DMS153 (cell line): ENCODE measurements at places on chromosomes 16 and 17.
A peak's percentile ranks its signal among the peaks of the same experiment; 100 is the strongest.

DNA sequence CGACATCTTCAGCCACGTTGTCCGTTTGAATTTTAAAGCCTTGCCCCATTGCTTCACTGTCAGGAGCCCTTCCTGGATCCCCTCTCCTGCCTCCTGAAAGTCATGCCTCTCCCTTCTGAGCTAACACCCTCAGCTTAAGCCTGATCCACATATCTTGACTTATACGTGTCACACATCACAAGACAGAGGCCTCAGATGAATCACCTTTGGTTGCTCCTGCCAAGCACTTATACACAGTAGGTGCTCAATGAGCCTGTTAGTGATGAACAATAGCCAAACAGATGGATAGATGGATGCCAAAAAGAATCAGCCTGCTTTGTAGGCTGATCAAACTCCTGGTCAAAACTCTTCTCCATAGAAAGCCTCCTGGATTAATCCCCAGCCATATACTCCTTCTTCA is 31.8 kb downstream of the PITPNM3 start:
- no peak for DNase-seq

DNA sequence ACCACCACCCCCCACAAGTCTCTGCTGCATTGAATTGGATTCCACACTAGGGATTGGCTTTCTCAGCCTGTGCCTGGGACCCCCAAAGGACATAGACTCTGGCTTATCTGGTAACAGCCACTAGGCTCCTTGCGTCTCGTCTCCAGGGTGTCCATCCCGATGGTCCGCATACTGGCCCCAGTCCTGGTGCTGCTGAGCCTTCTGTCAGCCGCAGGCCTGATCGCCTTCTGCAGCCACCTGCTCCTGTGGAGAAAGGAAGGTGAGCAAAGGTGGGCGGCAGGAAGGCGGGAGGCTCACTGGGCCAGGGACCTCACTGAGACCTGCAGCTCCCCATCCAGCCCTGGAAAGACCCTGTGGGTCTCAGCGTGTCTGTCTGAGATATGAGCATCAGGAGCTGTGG is 8.1 kb downstream of the CD300LG start:
- DNase-seq, result no peak

DNA sequence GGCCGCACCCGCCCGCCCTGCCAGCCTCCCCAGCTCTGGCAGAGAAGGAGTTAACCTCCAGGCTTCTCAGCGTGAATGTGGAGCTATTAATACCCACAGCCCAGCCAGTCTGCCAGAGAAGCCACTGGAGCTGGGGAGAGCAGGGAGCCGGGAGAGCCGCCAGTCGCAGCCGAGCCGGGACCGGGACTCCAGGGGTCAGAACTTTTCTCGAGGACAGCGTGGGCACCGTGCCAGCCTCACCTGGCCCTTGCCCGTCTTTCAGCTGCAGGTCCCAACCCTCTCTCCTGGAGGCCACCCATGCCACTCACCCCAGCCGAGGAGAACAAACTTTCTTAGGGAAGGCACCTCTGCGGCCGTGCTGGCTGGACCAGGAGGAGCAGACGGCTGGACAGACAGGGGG is 33.8 kb upstream of the SBK1 start:
- DNase-seq, result no peak

- no peak for DNase-seq
Measured at GRCh38 chr16:54936979-54937670, 6.5 kb downstream of the IRX5 start.

- DNase-seq, result no peak
Measured at GRCh38 chr16:69532641-69533455, 32.9 kb upstream of the NFAT5 start.

DNA sequence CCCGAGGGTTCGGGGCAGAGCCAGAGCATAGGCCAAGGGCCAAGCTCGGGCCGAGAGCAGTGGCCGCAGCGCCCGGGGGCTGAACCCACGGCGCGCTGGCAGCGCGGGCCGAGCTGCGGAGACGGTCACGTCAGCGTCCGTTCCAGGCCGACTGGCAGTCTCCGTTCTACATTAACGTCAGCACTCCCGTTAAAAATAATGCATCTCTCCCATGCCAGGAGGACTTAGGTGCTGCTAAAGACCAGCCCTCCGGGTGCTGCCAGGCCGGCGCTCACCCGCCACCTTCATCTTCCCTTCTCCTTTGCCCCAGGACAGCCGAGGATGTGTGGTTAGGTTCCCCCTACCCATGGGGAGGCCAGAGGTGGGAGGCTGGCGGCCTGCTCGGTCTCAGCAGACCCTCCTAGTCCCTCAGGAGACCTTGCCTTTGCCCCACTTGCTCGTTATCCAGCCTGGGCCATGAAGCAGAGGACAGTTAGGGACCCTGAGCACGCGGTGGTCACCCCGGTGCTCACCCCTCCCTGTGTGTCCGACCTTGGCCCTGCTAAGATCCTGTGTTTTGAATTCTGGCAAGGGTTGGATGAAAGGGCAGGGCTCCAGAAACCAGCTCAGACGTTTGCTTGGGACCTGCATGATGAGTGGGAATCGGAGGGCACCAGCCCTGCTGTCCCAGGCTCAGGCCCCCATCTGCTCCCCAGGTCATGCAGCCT is 572 bp downstream of the MPG start:
- no peak for DNase-seq

GRCh38 chr17:51595826-51596398 is 335.6 kb downstream of the UTP18 start:
- DNase-seq, result no peak

DNA sequence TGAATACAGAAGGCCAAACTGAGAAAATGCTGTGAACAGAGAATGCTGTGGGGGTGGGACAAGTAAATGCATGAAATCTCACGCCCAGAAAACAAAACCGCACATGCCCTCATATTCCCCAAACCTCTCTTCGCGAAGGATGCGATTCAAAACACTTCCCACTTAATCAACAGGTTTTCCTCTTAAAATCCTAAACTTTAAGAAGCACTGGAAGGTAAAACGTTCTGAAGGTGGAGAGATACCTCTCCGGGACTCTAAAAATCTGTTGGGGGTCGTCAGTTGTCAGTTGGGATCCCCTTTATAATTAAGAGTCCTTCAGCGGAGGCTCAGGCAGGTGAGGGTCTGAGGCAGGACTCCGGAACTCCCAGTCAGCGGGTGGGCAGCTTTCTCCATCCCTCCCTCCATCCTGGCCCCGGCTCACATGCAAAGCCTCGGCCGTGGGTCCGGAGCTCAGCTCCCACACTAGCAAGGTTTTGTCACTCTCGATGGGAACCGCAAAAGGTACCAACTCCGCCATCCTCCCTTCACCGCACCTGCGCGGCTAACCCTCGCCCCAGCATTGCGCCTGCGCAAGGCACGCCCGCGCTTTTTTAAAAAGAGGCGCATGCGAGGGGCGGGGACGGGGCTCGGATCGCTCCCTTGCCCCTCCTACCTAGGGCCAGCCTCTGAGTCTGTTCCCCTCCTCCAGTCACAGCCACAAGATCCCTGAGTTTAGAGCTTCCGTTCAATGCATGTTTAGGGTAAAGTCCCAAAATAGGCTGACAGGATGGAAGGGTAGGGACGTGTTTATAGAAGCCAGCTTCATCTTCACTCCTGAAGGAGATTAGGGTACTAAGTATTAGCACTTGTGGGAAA is at the start of gene RDM1:
TSS of gene RDM1 (minus strand) at position 563 of the 855 bp plus-strand sequence. CDS start at position 517, 46 bp downstream.
- peak; percentile 82 for DNase-seq

GRCh38 chr17:41415411-41415810 is 9.0 kb downstream of the KRT37 start:
- no peak for DNase-seq

DNA sequence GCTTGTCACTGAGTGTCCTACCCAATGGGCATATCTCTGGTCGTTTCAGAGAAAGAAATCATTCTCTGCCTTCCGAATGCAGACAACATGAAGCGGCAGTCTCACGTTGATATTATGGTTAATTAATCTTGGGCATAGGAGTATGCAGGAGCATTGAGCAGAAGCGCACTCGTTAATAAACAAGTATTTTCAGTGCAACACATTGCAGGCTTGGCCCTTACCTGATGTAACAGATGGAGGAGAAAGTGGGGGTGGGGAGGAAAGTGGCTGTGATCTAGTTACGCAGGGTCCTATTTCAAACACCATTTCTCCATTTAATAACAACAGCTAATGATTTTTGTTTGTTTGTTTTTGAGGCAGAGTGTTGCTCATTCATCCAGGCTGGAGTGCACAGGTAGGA is 414.0 kb upstream of the RBFOX1 start:
- DNase-seq, result no peak

- no peak for DNase-seq
Measured at GRCh38 chr16:59013930-59014329, 279.8 kb upstream of the GOT2 start.

DNA sequence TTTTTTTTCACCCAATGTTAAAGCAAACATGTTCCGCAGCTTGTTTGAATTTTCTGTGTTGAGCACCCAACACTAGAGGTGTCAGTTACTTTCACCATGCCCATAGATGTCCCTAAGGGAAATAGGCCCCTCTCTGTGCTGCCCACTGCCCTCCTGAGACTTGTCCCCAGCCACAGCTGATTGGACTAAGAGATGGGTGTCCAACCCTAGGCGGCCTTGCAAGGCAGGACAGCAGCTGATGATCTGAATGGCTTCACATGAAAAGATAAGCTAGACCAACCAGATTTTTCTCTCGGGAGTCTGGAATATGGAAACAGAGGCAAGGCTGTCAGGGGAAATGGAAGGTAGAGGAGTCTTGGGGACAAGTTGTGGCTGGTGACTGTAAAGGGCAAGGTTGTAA is 6.1 kb upstream of the CALB2 start:
- no peak for DNase-seq

DNA sequence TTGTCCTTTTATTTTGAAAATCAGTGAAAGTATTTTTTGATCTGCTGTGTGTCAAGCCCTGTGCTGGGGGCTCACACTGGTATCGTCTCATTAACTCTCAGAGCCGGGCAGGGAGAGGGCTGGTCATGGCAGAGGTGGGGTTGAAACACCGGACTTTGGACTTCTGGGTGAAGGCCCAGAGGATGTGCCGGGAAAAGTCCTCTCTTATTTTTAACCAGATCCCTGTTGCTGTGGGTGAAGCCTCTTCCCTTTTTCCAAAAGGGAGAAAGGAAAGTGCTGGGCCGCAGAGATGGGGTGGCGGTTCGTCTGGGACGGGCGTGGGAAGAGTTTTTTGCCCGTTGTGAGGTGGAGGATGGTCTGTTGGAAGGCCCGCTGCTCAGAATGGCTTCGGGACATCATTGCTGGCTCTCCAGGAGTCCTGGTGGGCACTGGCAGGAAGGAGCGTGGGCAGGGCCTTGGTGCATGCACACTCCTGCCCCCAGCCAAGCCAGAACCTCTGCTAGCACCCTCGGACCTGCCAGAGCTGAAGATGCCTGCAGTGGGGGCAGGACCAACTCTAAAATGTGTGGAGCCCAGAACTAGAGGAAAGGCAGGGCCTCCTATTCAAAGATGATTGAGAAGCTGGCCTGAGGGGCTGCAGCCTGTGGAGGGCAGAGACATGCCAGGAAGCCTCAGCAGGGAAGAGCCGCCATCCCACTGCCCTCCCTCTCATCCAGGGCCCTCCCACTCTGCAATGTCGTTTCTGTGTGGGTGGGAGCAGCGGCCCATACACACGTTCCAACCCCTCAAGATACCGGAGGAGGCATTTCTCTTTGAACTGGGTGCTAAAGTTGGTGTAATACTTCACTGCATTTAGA is 213.2 kb downstream of the CCDC182 start:
- no peak for DNase-seq

DNA sequence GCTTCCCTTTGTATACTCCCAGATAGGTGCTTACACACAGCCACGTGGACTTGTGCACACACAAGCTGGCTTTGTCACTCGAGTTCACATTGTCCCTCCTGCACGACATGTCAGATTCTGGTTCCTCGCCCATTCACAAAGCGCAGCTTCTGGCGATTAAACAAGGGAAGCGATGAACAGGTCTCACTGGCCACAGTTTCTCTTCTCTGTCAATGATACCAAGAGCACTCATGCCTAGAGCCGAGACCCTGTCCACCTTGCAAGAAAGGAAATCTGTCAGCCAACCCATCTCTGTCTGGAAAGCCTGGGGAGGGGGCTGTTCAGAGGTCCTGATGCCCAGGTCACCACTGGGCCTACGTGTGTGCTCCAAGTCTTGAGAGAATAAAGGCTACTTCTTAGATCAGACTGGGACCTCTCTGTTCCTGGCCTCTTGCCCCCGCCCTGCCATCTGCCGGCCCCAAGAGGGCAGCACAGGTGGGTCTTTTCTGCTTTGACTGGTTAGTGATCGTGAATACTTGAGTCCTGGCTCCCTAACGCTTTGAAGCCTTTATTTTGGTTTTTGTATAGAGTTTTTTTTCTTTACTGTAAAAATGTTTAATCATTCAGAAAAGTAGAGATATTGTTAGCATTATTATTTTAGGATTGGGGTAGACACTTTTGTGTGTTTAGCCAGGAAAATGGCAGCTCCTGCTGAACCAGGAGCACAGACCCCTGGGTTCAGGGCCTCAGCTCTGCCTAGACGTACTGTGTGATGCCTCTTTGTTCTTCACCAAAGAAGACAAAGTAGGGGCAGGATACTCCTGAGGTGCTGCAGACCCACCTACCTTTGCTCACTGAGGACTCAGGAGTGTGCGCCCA is 104.7 kb downstream of the MRM1 start:
- DNase-seq, result peak; percentile 32

DNA sequence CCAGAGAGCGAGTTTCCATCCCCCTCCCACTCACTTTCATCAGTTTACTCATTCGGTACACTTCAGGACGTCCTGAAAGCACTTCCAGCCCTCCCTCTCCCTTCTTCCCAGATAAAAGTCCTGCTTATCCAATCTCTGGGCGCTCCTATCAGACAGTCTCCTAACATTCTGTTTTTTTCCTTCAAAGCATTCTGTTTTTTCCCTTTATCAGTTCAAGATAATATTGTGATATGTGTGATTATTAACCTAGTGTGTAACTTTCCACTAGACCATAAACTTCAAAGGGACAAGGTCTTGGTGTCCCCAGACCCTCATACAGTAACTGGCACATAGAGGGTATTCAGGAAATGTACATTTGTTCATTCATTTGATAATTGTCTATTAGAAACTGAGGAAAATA is 24.4 kb upstream of the C16orf87 start:
- DNase-seq, result no peak

- DNase-seq, result no peak
Measured at GRCh38 chr17:5362162-5362811, 57.2 kb downstream of the NUP88 start.

DNA sequence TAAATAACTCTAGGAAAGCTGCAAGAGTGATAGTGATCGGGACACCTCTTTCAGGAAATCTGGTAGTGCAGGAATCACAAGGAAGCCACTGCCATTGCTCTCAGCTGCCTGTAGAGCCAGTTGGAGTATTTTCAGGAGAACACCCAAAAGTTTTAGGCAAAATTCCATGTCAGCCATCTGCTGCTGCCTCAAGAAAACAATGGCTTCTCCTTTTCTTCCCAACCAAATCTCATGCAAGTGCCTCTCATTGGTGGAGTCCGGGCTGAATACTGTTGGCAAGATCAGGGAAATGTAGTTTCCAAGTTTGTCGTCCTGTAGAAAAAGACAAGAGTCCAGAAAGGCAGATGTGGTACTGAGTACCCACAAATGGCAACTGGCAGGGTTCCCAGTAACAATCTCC is 54.9 kb upstream of the TANC2 start:
- no peak for DNase-seq
